ENCODE measurements at places on chromosomes 11 and 22. TPM values are rescaled to one million over a fixed set of nuclear protein-coding genes. Genes with fewer than 3 reads are reported as not detected.

The TMEM126B gene
- 62.1 TPM for total RNA-seq

The OR8D4 gene
- not detected for total RNA-seq

The TRPC6 gene
- 0.89 TPM for total RNA-seq

The BIRC3 gene
- 32.7 TPM for total RNA-seq

The OR10A6 gene
- total RNA-seq = not detected

The OR51I1 gene
- not detected for total RNA-seq

The BCO2 gene
- 0.93 TPM for total RNA-seq

The LRRC32 gene
- total RNA-seq = 0.16 TPM

The ABCG4 gene
- total RNA-seq = 0.36 TPM

The NAA40 gene
- 13.5 TPM for total RNA-seq

The FBLN1 gene
- total RNA-seq = 42.3 TPM

The KIAA0930 gene
- total RNA-seq = 77.3 TPM

The PRR33 gene
- not detected for total RNA-seq

The GAL3ST1 gene
- 9.7 TPM for total RNA-seq

The NTM gene
- total RNA-seq = not detected

The PANX2 gene
- total RNA-seq = 7.5 TPM

The DLG2 gene
- 0.20 TPM for total RNA-seq

The HNRNPUL2 gene
- 38.4 TPM for total RNA-seq

The RNF141 gene
- total RNA-seq = 24.6 TPM

The SGSM1 gene
- 0.23 TPM for total RNA-seq

The GTSE1 gene
- total RNA-seq = 23.7 TPM

The CYTH4 gene
- 0.69 TPM for total RNA-seq

The MAP6 gene
- total RNA-seq = 1.4 TPM

The HBB gene
- total RNA-seq = not detected

The ZNRF3 gene
- 5.9 TPM for total RNA-seq

The GLB1L2 gene
- total RNA-seq = 2.1 TPM

The OR8K1 gene
- total RNA-seq = not detected

The MS4A2 gene
- total RNA-seq = not detected

The APOL1 gene
- 8.0 TPM for total RNA-seq

The CENPM gene
- total RNA-seq = 31.5 TPM

The TCIRG1 gene
- 77.5 TPM for total RNA-seq

The SPDYC gene
- total RNA-seq = not detected

The OR5P2 gene
- not detected for total RNA-seq

The OVCH2 gene
- total RNA-seq = not detected

The KREMEN1 gene
- total RNA-seq = 2.5 TPM

The NXPE1 gene
- not detected for total RNA-seq

The SLC7A4 gene
- not detected for total RNA-seq

The PNPLA5 gene
- total RNA-seq = 0.04 TPM

The PKNOX2 gene
- total RNA-seq = not detected

Measured in A549 treated with DMSO at 1 μM for 4 hours (cell line).